ENCODE measurements at places on chromosomes 13 and 19.

DNA sequence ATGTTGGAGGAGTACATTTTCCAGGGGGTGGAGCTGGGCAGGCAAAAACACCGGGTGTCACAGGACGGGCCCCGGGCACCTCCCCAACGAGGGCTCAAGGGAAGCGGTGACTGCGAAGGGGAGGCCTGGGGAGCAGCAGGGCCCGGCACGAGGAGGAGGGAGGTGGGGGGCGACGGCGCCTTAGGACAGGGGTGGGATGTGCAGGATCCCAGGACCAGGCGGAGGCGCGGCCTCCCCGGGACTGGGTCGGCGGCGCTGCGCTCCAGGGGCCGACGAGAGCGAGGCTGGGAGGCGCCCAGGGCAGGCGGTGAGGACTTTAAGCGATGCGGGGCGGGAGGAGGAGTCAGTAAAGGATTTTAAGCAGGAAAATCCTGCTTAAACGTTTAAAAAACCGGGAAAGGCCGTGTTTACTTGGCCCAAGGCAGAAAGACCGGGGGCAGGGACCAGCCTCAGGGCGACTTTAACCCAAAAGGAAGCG, 427 bp downstream of the ZNF160 start:
- peak; percentile 14 for DNase-seq

- DNase-seq = no peak
Observed at GRCh38 chr13:100378533-100378932, 210.1 kb downstream of the GGACT start.

- DNase-seq = no peak
Observed at GRCh38 chr13:39688699-39689405, 33.4 kb downstream of the COG6 start.

DNA sequence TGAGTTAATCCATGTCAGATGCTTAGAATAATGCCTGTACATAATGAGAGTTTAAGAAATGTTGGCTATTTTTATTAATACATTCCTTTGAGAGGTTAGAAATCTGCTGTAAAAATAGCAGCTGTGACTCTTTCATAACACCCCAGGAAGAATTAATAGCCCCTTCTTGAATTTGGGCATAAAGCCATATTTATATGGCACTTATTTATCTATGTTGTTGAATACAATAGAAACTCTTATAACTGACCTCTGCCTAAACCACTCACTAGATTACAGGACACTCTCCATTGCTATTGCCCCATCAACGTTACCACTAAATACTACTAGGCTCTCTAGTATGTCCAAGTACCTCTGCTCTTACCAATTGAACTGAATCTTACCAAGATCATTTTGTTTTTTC, 16.3 kb downstream of the NEK5 start:
- no peak for DNase-seq

GRCh38 chr19:35712567-35713505, 5.0 kb upstream of the KMT2B start:
- no peak for DNase-seq

GRCh38 chr13:76210262-76210661, 574.1 kb downstream of the LMO7 start:
- DNase-seq = peak; percentile 6

DNA sequence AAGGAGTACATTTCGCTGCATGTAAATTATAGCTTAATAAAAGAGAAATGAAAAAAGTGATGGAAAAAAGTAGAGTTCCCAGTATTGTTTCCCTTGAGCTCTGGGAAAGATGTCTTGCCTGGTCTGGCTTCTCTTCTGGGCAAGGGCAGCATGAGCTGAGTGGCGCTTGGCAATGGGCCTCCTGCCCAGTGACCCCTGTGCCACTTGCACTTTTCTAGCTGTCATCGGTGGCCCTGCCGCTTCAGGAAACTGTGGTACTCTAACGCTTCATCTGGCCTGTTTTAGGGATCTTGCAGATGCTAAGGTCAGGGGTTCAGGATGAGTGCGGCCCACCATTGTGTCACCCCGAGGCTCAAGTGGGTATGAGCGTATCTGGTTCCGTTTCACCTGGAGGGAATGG, 161.4 kb downstream of the MTUS2 start:
- DNase-seq = no peak

- no peak for DNase-seq
Observed at GRCh38 chr19:35054626-35055025, 13.1 kb downstream of the HPN start.

GRCh38 chr13:28568286-28568685, 73.4 kb upstream of the FLT1 start:
- no peak for DNase-seq

DNA sequence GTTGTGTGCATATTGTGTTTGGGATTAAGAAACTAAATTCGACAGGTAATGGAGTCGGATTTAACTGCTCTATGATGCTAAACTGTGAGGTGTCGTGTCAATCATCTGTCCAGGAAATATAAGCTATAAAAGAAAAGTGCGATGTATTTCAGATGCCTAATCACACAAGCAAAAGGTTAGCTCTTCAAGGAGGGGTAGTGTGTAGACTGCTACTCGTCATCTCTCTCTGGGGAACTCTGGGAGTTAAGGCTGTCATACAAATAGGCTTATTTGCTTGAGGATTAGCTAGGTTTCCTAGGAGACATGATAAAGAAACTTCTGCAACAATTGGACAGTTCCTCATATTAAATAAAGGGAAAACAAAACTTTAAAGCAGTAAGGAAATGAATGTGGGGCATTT, 462.1 kb downstream of the OLFM4 start:
- no peak for DNase-seq

DNA sequence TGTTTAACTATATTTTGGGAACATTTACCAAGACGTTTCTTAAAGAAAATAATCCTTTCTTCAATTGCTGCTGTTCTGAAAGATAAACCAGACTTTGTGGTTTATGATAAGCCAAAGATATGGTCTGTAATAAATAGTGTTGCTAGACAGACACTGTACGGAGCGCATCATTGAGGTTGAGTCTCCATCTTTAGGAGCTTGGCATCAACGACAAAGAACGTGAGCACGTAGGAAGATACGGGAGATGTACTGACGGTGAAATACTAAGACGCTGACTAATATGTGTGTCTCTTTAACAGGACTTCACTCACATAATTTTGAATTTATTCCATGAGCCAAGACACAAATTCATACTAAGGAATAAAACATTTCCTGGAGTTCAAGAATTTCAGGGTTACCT, 16.2 kb downstream of the TEX29 start:
- DNase-seq = no peak
